ENCODE measurements at places on chromosomes 11 and 22.

DNA sequence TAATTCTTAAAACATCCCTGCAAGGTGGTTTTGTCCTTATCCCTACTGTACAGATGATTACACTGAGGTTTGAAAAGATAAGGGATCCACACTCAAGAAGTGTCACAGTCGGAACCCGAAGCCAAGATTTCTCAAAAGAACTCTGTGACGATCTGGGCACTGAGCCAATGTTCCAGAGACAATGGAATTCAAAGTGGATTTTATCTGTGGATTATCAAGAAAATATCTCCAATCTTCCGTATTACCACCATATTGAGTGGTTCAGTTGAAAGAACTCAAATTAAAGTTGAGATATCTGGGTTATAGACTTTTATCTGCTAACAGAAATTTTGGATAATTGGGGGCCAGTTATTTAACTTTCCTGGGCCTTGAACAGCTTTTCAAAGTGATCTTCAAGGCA lies 100.0 kb upstream of the GRAMD1B start:
- DNase-seq, result no peak

- DNase-seq, result no peak
Observed at GRCh38 chr11:69868871-69869270, 49.7 kb upstream of the FGF3 start.

GRCh38 chr22:26671317-26672059 lies 14.1 kb downstream of the MIAT start:
- DNase-seq, result peak; percentile 60

DNA sequence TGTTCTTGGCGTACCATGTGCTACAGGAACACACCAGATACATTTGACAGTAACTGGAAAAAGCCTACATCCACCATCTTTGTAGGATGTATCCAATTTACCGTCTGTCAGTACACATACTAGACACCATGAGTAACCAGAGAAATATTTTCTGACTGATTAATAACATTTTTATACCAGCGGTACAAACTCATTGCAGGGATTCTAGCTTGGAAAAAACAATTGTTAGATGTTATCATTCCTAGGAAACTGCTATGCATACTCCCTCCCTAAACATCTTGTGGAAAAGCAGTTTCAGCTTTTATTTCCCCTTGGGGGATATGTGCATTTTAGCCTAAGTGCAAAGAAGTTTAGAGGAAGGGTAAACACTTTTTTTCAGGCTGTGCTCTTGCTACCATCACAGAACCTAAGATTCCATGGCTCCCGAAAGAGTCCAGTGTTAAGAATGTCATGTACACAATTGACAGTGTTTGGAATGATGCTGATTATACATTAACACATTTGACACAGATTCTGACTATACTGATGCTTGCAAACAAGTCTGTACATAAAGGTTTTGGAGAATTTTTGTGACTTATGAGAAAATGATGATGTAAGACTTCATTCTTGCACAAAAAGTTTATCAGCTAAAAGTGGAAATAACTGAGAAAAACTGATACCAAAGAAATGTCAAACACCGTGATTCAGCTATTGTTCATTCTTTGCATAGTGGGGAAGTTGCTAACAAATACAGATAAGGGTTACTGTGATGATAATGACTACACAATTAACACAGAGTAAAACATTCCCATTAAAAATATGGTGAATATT lies 23.7 kb downstream of the NCF4 start:
- no peak for DNase-seq

DNA sequence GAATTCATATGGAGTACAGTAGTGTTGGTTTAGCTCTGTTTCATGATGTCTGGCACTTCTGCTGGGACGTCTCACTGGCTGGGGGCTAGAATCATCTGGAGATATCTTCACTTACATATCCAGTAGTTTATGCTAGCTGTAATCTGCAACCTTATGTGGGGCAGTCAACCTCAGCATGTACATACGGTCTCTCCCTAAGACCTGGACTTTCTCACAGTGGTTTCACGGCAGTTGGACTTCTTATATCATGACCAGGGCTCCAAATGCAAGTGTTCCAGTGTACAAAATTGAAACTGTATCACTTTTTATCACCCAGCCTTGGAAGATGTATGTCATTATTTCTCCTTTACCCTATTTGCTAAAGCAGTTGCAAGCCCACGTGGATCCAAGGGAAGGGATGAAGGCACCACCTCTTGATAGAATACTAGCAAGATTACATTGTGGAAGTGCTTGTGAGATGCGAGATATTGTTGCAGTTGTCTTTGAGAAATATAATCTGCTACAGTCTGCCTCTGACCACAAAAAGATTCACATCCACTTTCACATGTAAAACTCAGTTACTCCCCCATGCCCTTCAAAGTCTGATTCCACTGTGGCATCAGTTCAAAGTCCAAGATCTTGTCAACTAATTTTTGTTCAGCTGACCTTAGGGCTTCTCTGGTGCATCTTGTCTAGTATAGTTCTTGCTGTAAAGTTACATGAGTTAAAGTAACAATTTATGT lies 316.6 kb upstream of the NCAM1 start:
- no peak for DNase-seq

DNA sequence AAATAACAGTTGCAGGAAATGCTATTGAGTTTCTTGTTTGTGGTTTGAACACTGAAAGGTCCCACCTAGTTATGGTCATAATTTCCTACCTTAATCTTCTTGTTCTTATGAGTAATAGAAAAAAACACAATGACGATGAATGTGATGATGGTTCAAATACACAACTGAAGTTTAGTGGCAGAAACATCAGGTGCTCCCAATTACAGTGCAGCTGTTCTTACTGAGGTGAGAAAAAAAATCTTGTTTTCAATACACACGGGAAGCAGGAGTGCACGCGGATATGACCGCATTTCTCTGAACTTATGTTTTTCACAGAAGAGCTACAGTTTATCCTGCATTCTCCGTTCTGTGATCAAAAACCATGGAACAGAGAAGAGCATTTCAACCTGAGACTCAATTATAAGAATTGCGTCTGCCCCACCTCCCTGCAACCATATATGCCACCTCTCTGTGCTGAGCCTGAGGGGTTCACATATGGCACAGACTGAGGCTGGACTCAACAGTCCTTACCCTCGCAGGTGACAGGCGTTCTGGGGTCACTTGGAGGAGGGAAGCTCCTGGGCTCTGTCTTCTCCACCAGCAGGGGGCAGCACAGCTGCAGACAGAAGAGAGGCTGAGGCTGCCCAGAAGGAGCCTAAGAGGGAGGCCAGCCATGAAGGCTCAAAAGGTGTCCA lies 99.7 kb upstream of the IGLL5 start:
- peak; percentile 64 for DNase-seq

DNA sequence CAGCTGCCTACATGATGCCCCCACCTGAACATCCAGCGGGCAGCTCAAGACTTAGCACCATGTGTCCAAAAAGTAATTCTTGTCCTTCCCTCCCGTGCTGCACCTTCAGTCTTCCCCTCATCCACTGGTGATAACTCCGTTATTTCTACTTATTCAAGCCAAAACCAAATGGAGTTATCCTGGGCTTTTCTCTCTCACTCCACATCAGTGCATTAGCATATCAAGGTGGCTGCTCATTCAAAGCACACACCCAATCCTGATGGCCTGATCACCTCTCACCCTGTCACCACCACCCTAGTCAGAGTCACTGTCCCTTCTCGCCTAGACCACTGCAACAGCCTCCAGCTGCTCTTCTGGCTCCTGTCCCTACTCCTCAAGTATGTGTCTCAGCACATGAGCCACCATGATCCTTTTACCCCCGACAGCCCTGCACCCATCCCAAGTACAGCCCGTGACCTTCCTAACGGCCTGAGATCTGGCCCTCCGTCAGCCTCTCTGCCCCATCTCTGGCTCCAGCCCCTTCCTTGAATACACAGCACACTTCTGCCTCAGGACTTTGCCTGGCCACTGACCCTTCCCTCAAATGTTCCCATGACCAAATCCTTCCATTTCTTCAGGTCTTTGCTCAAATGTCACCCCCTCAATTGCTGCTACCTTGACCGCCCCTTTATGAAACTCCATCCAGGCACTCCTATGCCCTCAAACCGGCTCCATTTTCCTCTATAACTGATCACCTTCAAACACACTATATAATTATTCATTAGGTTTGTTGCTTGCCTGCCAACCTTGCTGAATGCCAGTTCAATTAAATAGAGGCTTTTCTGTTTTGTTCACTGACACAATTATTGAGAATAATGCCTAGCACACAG lies 19.7 kb upstream of the SLC25A1 start:
- DNase-seq, result no peak

DNA sequence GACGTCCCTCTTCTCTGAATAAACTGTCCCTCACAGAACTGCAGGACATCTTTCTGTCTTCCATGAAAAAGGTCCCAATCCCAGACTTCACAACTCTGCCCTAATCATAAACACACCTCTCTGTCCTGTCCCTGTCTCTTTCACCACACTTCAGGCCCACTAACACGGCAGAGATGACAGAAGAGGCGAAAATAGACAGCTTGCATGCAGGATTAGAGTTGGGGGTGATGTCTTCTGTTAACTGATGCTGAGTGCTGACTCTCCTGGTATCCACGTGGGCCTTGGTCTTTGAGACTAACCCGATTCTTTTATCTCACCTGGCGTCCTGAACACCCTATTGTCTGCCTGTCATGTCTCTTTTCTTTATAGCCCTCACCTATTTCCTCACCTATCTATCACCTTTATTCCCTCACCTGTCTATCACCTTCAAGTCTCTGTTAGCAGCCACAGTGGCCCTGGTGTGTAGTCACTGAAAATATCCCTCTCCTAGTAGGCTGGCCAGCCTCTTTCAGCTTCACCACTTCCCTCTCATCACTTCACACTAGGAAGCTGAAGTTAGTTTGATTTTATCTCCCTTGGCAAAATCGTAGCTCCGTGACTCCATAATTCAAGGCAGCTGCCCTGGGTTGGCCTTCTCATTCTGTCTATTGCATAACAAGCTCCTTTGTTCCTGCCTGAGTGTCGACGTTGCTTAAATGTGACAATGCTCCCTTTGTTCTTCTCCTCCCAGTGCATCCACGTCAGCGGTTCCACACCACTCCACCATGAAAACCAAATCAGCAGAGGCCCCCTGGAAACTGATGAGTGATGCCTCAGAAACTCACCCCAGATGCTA lies 30.6 kb upstream of the DRD2 start:
- no peak for DNase-seq

DNA sequence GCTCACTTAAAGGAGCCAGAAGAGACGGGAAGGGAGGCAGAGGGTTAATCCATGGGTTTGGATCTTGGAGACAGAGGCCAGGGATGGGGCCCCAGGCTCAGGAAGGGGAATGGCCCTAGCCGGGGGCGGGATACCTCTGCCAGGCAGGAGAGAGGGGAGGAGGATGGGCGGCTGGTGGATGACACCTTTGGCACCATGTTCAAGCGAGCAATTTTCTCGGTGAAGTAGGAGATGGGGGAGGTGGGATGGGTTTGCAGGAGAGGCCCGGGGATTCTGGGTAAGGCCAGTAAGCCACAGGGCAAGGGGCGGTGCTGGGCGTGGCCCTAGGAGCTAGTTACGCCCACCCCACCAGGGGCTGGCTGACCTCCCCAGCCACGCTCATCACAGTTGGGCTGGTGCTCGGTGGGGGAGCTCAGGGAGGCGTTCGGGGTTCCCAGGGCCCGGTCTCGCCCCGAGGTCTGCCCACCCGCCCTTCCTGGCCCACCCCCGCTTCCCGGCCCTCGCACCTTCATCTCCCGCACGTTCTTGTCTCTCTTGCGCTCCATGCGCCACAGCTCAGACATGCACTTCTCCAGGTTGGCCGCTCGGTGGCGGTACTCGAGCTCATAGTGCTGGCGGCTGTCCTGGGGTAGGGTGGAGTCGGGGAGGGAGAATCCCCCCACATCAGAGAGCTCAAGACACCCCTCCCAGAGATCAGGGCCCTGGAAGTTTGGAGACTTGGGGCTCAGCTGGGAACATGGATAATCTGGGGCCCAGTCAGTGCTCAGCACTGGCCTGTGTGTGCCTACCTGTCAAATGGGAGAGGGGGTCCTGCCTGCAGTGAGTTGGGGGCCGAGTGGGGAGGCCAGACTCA lies 12.7 kb downstream of the BAIAP2L2 start:
- no peak for DNase-seq

DNA sequence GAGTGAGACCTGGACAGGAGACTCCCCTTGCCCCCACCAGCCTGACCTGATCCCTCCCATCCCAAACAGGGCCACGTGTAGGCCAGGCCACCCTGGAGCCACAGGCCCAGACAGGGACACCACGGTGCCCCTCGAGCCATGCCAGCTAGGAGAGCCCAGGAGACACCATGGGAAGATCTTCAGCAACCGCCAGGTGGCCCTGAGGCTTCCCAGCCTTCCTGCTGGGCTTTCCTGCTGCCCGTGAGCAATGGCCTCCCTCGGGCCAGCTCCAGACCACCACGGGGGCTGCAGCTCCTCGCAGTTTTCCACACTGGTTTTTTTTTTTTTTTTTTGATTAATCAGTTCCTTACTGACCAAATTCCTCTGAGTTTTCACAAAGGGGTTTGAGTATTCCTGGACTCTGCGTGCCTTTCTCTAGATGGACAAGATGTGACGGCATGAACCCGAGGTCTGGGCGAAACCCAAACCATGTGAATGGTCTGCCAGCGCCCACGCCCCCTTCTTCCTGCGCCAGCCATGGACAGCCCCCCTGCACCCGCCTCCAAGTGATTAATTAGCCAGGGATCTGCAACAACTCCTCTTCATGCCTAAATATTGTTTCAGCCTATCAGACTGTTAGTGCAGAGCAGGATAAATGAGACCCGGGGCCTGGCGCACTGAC lies 40.9 kb downstream of the TBX1 start:
- DNase-seq, result no peak

DNA sequence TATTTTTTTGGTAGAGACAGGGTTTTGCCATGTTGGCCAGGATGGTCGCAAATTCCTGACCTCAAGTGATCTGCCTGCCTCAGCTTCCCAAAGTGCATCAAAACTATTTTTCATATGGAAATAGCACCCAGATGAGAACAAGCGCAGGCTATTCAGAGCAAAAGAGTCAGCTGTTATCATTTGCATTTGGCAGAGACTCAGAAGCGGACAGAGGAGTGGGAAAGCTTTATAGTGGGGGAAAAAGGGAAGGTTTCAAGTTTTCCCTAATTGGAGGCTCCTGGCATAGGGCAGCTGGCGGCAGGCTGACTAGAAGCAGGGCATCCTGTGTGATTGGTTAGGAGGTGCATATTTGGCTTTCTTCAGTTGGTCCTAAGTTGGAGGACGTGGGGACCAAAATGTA lies 20.2 kb downstream of the ATG13 start:
- DNase-seq, result no peak

DNA sequence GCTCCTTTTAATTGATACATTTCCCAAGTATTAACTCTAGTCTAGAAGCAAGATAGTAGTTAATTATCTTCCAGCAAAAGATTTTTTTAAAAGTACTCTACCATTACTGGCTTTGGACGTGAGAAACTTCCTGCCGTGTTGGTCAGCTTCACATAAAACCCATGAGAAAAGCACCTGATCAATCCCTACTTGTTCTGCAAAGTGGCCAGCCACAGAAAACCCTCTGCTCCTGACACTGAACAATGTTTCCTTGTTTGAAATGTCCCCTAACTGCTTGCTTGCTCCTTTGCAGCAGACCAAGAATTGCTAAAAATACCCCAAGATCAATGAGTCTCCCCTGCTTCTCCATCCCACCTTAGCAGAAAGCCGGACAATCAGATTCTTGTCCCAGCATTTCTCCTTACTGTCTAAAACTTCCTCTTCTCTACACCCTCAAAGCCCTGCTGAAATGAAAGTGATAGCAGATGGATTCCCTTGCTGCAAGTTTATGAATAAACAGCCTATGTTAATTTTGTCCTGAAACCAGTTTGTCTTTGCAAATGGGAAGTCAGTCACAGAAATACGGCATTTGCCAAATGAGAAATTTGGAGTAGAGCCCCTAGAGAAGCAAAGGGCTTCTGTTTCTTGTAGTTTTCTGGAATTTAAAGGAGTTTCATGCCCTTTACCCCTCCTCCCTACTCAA lies 207.1 kb upstream of the ARHGAP20 start:
- DNase-seq, result no peak

GRCh38 chr11:128940156-128940555 lies 2.5 kb downstream of the TP53AIP1 start:
- DNase-seq, result no peak

GRCh38 chr11:35058669-35059434 lies 80.1 kb upstream of the CD44 start:
- DNase-seq, result no peak
